ENCODE measurements at places on chromosomes 12 and 14.

DNA sequence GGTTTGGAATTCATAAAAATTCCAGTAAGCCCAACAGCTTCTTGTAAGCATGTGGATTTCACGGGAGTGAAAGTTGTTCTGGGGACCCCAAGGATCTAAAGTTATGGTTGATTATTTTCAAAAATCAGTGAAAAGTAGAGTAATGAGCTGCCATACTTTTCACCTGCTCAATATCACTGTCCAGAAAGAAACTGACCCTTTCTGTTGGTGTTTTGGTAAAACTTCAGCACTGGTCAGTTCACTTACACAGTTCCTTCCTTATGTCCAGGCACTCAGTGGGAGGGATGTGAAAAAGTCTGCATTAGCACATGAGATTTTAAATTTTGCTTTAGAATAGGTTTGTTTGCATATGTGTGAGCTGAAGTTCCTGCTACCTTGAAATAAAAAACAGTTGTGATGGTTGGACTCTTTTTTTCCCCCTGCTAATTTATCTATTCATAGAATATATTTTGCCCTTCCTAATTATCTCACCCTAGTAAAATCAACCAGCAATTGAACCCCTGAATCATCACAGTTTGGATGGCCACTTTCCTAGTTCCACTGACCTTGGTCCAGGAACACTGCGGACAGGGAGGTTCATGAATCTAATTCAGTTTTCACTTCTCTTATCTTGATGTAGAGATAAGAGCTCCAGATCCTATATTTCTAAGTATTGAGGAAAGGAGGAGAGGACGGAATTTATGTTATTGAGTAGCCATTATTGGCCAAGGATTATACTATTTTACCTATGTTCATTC is 25.8 kb downstream of the CFL2 start:
- DNase-seq = no peak

DNA sequence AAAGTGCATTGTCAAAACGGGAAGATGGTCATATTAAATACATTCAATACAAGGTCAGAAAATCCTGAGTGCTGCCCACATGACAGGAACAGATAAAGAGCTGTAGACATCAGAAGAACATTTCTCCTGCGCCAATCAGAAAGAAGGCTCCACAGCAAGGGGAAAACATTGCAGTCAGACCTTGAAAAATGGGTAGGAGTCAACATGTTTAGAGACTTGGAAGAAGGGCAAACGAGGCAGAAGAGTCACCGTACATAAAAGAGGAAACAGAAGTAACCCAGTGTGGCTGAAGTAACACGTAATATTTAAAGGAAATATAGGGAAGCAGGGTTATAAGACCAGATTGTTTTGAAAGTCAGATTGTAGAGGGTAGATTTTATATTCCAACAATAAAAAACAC is 11.9 kb downstream of the SPPL3 start:
- DNase-seq = no peak

DNA sequence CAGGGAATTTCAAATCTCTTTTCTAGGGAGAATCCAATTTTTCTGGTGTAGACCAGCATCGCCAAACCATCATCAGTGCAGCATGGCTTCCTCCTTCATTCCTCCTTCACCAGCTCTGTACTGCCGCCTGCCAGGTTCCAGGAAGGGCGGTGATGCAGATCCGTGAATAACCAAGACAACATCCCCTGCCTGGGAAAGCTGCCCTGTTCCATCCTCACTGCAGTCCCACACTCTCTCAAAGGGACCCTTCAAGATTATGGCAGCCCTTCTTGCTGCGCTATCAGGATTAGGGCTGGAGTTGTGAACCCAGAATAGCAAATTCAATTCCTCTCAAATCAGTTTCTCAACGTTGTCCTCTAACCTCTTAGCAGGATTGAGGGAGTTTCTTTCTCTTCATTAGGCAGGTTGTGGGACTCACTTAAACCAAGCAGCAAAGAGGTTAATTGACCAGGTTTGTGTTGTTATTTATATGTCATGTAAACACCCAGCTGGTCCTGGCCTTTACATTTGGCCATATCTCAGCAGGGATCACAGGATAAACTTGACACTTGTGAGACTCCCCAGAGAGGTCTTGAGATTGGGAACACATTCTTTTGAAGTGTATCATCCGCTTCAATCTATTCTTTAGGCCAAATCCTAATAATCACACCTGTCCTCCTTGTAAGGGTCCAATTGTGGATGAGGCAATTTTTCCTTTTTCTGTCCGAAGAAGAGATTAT is 26.2 kb downstream of the TMEM30B start:
- DNase-seq = peak; percentile 32

DNA sequence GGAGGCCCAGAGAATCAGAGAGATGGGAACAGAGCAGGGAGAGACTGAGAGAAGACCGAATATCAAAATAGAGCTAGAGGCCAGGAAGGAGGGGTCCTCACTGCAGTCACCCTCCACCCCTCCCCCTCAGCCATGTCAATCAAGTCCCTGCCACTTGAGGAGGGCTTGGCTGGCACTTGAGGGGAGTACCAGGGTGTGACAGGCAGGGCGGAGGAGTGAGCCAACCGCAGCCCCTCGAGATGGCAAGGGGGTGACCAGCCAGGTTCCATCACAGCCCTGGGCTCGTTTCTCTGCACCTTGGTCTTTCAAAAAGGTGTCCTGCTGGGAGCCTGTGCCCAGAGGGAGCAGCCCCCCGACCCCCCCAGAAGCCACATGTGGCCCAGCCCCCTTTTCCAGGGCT is 4.2 kb downstream of the AQP5 start:
- no peak for DNase-seq

DNA sequence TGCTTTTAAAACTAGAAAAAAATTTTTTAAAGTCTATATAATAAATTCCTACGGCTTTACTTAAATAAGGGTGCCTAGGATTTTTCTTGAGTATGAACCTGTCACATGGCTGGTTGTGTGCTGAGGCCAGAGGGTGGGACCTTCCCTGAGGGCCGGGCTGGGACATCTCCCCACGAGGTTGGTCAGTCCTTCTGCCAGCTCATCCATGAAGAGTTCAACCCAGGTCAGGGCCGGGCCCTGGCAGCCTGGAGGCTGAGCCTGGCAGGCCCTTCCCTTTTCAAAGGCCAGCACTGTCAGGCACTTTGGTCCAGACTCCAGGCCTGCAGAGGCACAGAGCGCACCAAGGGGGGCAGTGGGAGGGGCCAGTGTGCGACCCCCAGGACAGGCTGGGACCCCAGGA is 31.7 kb downstream of the TNFAIP2 start:
- DNase-seq = no peak

DNA sequence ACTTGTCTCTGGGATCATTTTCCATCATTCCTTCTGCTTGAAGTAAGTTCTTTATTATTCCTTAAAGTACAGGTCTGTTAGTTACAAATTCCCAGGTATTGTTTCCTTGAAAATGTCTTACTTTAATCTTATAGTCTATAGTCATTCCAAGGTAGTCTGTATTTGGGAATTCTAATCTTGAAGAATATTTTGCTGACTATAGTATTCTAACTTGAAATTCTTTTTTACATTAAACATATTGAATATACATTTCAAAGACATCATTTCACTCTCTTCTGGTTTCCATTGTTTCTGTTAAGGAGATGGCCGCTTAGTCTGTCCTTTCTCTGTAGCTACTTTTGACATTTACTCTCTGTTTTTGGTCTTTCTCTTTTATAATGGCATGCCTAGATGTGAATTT is 399.8 kb downstream of the TMEM117 start:
- DNase-seq = no peak

DNA sequence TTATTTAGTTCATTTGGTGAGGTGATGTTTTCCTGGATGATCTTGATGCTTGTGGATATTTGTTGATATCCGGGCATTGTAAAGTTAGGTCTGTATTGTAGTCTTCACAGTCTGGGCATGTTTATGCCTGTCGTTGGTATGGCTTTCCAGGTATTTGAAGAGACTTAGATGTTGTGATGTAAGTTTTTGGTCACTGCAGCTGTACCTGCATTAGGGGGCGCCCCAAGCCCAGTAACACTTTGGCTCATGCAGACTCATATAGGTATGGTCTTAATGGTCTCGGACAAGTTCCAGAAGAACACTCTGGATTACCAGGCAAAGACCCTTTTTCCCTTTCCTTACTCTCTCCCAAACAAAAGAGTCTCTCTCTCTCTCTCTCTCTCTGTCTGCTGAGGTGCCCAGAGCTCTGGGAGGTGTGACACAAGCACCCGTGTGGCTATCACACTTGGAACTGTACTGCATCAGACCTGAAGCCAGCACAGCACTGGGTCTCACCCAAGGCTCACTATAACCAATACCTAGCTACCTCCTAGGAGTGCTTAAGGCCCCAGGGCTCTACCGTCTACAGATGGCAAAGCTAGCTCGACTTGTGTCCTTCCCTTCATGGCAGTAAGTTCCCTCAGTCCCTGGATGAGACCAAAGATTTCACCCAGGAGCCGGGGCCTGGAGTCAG is 425.8 kb upstream of the ATXN7L3B start:
- DNase-seq = peak; percentile 72

GRCh38 chr12:77010691-77011548 is 54.4 kb downstream of the E2F7 start:
- DNase-seq = peak; percentile 83

DNA sequence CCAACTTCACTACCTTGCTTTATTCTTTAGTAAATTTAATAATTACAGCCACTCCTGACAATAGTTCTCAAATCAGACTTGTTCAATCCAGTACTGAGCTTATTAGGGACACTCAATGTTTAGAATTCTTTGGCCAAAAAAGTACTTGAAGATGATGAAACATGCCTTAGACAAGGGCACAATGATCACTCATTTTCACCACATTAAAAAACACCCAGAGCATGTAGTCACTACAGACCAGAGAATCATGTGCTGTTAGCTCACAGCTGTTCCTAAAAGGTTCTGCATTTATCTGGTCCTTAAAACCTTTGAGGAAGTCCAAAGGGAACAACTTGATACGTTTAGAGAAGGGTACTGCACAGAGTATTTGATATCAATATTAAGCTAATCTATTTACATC is 98.7 kb downstream of the INSM2 start:
- DNase-seq = no peak

GRCh38 chr12:88307961-88308360 is 165.9 kb downstream of the TMTC3 start:
- DNase-seq = no peak

- DNase-seq = no peak
Observed at GRCh38 chr14:44449680-44450079, 57.4 kb downstream of the FSCB start.

- no peak for DNase-seq
Observed at GRCh38 chr12:114491916-114492315, 86.0 kb upstream of the TBX5 start.

DNA sequence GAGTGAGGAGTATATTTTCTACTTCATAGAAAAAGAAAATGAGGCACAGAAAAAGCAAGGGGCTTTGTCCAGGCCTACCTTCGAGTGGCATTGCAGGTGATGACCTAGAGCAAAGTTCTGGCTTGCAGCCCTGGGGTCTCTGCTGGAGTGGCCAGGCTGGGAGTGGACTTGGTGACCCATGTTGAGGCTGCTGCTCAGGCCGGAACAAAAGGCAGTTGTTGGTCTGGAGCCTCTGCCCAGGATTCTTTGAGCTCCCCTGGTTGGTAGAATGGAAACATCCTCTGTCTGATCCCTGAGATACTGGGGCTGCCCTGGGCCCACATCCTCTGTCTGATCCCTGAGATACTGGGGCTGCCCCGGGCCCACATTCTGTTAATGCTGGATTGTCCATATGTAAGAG is 86.1 kb downstream of the ADCK1 start:
- no peak for DNase-seq

- DNase-seq = peak; percentile 69
Observed at GRCh38 chr14:39467889-39468524, 35.8 kb upstream of the FBXO33 start.

DNA sequence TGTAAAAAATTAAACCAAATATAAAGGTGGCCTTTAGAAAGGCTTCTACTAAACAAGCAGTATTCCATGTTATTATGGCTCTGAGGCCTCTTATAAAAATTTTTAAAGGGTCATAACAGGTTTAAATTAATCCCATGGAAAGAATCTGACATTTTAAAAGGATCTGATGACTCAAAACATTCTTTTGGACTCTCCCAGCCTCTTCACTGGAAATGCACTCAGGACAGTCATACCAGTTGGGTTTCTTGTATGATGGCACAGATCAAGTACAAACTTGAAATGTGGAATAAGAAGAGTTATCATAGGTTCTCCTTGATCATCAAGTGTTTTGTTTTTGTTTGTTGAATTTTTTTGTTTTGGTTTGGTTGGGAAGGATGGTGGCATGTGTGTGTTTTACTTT is 50.8 kb downstream of the PPP2R5E start:
- DNase-seq = no peak

DNA sequence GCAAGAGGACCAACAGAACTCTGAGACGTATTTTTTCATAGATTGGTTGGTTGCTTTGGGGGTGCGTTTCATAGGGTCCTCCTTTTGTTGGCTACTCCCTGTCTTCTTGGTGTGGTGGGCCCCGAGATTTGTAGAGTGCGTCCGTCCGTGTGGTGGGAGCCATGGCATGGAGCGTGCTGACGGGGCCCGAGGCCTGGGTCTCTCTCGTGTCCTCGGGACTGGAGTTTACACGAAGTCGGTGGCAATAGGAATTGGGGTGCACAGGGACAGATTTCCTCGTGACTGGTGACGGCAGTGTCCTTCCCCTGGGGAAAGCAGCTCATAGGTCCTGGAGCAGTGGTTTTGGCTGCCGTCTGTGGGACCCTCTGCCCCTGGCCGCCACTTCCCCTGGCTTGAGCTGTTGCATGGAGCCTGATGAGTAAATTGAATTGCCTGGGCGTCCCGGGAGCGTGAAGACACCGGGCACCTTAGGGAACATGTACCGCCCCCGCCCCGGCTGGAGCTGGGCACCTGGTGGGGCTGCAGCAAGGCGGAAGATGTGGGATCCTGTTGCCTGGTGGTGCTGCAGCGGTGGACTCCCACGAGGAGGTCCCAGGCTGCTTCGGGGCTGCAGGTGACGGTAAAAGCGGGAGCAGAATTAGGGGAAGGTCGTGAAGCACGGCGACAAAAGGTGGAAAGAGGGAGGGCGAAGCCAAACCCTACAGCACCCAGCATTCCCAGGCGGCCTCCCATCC is 153.7 kb upstream of the ALG10B start:
- DNase-seq = no peak

GRCh38 chr14:67934087-67934486 is 114.5 kb downstream of the RAD51B start:
- peak; percentile 28 for DNase-seq

Data from WTC11 (cell line).